ENCODE measurements at places on chromosomes 6 and 20.

- peak; percentile 86 for DNase-seq
Measured at GRCh38 chr6:29627755-29628418, 5.1 kb downstream of the GABBR1 start.

DNA sequence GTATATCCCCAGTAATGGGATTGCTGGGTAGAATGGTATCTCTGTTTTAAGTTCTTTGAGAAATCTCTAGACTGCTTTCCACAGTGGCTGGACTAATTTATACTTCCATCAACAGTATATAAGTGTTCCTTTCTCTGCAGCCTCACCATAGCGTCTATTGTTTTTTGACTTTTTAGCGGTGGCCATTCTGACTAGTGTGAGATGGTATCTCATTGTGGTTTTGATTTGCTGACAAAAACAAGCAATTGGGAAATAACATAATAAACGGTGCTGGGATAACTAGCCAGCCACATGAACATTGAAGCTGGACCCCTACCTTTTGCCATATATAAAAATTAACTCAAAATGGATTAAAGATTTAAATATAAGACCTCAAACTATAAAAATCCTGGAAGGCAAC is 14.2 kb downstream of the OR2A4 start:
- DNase-seq: no peak

- peak; percentile 23 for DNase-seq
Measured at GRCh38 chr20:53565254-53565653, 28.4 kb downstream of the ZNF217 start.

DNA sequence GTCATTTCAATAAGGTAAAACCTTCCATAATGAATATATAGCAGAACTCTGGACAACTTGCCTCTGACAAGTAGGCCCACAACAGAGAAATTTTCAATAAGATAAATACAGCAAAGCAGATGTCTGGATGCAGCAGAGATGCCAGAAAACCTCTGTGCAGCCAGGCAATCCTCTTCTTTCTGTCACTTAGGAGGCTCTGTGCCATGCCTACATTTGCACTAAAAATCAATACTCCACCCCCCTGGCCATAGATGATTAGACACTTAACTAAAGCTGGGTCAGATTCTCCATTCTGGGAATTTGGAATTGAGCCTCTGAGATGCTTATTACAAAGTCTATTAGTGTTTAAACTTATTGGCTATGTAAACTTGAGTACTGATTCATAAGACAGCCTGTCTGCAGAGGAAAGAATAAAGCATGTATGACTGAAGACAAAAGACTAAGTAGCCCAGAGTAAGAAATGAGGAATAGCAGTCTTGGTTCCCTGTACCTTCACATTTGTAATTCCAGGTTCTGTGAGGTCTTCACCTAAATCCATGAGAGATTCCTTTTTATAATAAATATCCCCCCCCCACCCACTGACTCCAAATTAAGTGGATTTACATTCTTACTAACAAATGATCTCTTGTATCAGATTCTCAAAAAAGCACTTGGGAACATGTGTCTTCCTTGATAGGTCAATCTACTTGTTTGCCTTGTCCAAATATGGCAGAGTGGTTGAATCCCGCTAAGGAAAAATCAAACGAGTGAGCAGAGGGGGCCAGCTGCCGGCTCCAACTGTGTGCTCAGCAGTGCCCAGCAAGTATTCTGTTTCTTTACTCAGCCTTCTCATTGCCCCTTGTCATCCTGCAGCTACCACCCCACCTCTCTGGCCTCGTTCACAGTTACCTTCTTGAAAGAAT is 20.4 kb downstream of the MAN1A1 start:
- DNase-seq: no peak

GRCh38 chr20:44959082-44959637 is 1.0 kb downstream of the TOMM34 start:
- DNase-seq: no peak

DNA sequence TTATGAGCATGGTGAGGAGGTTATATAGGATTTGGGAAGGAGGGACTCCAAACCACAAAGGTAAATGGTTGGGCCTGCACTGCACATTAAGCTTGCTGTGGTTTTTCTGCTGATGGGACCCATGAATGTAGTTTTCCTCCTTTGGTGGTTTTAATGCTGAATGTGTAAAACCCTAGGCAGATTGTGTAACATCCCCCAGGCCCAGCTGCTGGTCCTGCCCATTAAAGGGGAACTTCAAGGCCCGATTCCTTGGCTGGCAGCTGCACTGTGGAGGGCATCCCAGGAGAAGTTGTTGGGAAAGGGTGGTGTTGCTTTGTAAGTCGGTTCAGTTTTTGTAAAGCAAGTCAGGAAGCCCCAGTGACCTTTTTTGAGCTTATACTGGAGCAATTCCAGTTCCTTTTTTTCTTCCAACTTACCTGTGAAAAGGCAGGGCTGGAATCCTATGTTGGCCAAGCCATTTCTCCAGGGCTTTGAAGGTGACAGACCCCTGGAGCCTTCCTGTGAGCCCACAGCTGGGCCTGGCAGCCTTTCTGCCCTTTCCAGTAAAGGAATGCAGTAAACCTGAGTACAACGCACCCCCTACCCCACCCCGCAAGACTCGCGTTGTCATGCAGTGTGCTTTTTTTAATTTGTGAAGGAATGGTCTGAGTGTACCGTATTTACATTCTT is 43.1 kb upstream of the NAA20 start:
- peak; percentile 89 for DNase-seq

DNA sequence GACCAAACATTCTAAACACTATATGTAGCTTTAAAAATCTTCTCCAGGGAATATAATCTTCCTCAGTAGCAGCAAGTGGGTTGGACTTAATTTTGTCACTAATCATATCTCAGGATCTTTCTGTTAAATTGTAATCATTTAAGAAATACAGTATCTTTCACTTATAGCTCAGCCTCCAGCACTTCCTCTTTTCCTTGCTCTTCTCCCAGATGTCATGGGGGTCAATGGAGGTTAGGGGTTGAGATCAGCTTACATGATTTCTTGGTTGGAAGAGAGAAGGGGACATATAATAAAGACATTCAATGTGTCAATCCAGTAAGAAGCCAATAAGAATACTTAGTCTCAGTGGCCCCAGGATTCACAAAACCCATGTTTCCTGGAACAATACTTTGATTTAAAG is 15.7 kb upstream of the REPS1 start:
- no peak for DNase-seq

DNA sequence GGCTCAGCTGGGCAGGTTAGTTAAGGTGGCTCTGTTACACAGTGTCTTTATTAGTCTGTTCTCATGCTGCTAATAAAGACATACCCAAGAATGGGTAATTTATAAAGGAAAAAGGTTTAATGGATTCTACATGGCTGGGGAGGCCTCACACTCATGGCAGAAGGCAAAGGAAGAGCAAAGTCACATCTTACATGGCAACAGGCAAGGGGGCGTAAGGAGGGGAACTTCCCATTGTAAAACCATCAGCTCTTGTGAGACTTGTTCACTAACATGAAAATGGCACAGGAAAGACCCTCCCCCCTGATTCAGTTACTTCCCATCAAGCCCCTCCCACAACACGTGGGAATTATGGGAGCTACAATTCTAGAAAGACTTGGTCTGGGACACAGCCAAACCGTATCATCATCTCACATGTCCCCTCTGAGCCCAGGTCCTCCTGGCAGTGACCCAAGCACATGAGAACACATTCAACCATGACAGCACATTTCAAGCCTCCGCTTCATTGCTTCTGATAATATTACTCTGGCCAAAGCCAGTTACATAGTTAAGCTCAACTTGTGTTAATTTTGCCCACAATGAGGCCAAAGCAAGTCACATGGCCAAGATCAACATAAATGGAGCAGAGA is 383.9 kb downstream of the PLCB1 start:
- DNase-seq: no peak

GRCh38 chr6:101125380-101125971 is 244.3 kb upstream of the ASCC3 start:
- DNase-seq: no peak

GRCh38 chr6:13469693-13470092 is 17.7 kb downstream of the GFOD1 start:
- no peak for DNase-seq

DNA sequence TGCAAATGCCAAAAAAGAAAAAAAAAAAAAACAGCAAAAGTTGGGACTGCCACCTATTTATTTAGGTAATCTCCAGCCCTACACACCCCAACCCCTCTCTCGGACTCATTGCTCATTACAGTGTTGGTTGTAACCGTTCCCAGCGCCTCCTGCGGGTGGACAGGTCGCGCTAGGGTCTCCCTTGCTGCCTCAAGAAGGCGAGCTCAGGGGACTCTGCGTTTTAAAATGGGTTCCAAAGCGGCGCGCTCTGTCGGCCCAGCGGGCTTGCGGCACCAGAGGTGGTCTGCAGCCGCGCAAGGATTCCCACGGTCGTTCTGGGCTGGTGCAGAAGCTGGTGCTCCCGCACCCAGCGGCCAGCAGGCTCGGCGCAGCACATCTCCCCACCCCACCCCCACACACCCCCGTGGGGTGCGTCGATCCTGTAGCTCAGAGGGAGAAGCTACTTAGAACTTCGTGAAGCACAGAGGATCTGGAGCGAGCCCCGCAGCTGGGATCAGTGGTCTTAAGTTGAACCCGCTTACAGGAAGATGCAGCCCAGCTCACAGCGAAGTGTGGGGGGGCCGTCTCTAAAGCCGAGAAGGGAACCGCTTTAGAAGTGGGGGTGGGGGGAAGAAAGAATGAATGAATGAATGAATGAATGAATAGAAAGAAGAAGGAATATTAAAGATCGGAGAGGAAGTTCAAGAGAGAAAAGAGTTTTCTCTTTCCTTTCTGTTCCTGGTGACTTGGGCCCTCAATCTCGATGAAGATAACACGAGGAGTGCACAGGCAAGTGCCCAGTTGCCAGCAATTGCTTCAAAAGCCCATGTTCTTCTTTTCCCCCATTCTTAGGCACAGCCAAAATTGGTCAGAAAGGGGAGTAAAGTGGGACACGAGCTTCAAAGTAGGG is 780 bp downstream of the TFAP2A start:
- no peak for DNase-seq

DNA sequence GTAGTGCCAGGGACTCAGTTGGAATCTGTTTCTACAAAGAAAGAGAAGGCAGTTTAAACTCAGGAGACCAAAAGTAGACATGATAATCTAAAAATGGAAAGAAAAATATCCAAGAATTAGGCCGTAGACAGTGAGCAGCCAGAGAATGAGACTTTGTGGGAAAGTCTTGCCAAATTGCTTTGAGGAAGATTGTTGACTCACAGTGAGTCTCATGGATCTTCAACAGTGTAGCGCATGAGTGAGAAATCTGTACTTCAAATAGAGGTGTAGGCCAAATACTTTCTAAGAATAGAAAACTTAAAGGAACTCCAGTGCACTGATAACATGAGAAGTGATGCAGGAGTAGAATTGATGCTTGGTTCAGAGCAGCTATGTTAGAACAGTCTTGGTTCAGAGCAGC is 284.5 kb downstream of the HTR1B start:
- DNase-seq: no peak

- no peak for DNase-seq
Measured at GRCh38 chr20:5885866-5886265, 64.5 kb downstream of the TRMT6 start.

DNA sequence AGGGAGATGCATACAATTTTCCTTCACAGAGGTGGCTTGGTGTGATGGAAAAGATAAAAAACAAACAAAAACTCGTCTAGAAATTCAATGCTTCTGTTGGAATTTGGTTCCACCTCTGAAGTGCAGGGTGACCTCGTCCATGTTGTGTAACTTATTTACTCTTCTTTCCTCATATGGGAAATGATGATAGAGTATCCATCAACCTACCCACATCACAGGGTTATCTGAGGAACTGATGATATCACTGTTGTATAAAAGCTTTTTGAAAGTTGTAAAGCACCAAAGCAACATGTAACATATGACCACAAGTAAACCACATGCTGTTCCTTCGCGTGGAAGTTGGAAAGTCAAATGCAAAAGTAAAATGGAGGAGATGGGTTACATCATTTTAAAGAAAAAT is 212.0 kb upstream of the SGK1 start:
- no peak for DNase-seq

- peak; percentile 78 for DNase-seq
Measured at GRCh38 chr6:159716247-159717096, 10.8 kb upstream of the WTAP start.

- DNase-seq: peak; percentile 38
Measured at GRCh38 chr20:16265334-16265733, 307.9 kb downstream of the KIF16B start.

GRCh38 chr20:7667194-7667593 is 273.1 kb downstream of the HAO1 start:
- DNase-seq: no peak

DNA sequence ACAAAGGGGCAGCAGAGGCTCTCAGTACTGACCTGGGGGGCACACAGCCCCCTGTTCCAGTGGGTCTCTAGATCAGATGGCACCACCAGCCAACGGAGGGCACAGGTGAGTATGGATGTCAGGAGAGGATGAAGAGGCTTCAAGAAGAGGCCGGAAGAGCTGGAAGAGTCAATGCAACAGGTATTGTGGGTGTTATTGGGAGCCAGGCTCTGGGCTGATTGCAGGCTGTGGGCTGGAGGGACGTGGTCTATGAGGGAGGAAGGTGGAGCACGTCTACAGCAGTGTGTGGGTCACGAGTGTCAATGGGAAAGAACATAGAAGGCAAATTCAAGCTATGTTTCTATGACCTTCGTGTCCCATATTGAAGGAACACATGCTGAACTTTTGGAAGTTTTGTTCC is 18.8 kb upstream of the TAGAP start:
- DNase-seq: no peak

DNA sequence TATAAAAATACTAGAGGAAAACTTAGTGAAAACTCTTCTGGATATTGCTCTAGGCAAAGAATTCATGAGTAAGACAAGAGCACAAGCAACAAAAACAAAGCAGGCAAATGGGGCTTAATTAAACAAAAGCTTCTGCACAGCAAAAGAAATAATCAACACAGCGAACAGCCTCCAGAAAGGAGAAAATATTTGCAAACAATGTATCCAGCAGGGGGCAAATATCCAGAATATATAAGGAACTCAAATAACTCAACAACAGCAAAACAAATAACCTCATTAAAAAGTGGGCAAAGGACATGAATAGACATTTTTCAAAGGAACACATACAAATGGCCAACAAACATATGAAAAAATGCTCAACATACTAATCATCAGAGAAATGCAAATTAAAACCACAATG is 17.1 kb upstream of the HECA start:
- no peak for DNase-seq

DNA sequence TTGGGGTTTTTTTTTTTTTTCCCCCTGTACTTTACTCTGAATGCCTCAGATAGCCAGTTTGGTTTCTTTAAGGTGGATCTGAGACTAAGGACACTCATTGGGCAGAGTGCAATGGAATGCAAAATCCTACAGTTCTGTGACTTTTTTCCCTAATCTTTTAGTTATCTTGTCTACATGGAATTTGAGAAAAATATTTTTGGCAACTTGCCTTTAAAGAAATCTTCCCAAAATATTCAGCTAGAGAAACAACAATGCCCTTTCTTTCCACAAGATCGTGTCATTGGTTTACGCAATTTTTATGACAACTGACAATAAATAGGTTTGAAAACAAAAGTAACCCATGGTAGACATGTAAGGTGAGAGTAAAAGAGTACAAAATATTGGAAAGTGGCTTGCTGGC is 171.7 kb upstream of the LAMP5 start:
- no peak for DNase-seq

Measured in suprapubic skin (tissue), 4 donors.